ENCODE measurements at places on chromosomes 4 and X. TPM values are rescaled to one million over a fixed set of nuclear protein-coding genes. Genes with fewer than 3 reads are reported as not detected.

S100P gene
- total RNA-seq = 365 TPM

FABP2 gene
- total RNA-seq = not detected

ADH1B gene
- total RNA-seq = not detected

ARR3 gene
- total RNA-seq = not detected

TREX2 gene
- total RNA-seq = 2.0 TPM

STATH gene
- not detected for total RNA-seq

GNRHR gene
- not detected for total RNA-seq

GAGE12J gene
- not detected for total RNA-seq

TCEAL1 gene
- total RNA-seq = 16.4 TPM

SPOCK3 gene
- total RNA-seq = 0.51 TPM

ODAM gene
- 214 TPM for total RNA-seq

MSX1 gene
- total RNA-seq = 1.6 TPM

ABLIM2 gene
- total RNA-seq = 1.0 TPM

HTRA3 gene
- not detected for total RNA-seq

ELF4 gene
- total RNA-seq = 24.2 TPM

ENPP6 gene
- total RNA-seq = not detected

GRCh38 chr4:52997132-52997416 is 135.0 kb downstream of the RASL11B start:
- no peaks in the 10 kb centered on the region for H3K36me3 ChIP-seq
- no peak for DNase-seq
- H3K4me3 ChIP-seq = no peak overlapping the region
- no peaks in the 10 kb centered on the region for H3K4me1 ChIP-seq

- H3K27ac ChIP-seq = no peak overlapping the region
- H3K4me3 ChIP-seq = no peak overlapping the region
- H3K27me3 ChIP-seq = no peaks in the 10 kb centered on the region
- H3K4me1 ChIP-seq = no peaks in the 10 kb centered on the region
- no peak for DNase-seq
- no peaks in the 10 kb centered on the region for H3K36me3 ChIP-seq
Observed at GRCh38 chr4:38030023-38030422, 69.8 kb downstream of the PTTG2 start.

GRCh38 chr4:3464911-3465697 is 2.0 kb downstream of the DOK7 start:
- no peak for DNase-seq
- peaks cover 8% of the 10 kb centered on the region for H3K36me3 ChIP-seq
- peaks cover 3% of the 10 kb centered on the region for H3K4me1 ChIP-seq

- H3K27ac ChIP-seq = no peak overlapping the region
- no peak overlapping the region for H3K4me3 ChIP-seq
- no peaks in the 10 kb centered on the region for H3K4me1 ChIP-seq
- no peaks in the 10 kb centered on the region for H3K27me3 ChIP-seq
- DNase-seq = no peak
Observed at GRCh38 chrX:18949291-18949943, 34.5 kb downstream of the PHKA2 start.

- DNase-seq = peak; percentile 13
- H3K36me3 ChIP-seq = no peaks in the 10 kb centered on the region
- H3K4me1 ChIP-seq = no peaks in the 10 kb centered on the region
- no peak overlapping the region for H3K4me3 ChIP-seq
- no peak overlapping the region for H3K27ac ChIP-seq
Observed at GRCh38 chrX:151153086-151153485, 23.3 kb upstream of the GPR50 start.

DNA sequence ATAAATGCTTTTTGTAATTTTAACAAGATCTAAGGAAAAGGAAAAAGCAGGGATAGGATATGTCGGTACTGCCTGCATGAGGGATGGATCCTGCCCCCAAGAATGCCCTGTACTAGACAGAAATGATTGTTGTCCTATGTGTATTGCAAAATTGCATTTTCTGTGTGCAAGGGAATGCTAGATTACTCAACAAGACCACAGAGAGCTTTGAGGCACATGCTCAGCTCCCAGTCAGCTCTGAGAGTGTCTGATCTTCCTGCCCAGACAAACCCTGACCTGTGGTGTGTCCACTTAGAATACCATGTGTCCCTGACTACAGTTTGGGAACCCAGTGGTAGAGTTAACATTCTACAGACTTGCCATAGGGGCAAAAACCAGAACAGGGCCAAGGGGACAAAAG is 129.2 kb upstream of the PAK3 start:
- no peak for DNase-seq
- no peak overlapping the region for H3K4me3 ChIP-seq
- H3K4me1 ChIP-seq = no peaks in the 10 kb centered on the region

DNA sequence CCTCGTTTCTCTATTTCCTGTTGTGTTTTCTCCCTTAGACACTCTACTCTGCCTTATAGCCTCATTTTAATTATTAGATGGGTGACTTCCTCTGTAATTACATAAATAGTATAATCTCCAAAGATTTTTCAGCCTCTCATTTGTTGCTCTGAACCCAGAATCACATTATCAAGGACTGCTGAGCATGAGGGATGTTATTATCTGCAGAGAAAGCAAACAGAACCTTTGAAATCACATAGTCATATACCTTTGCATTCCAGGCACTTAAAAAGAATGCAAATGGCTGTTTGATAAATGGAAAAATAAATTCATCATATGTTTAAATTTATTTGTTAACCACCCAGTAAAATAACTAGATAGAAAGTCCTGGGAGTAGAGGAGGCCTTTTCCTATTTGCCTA is 305.1 kb upstream of the PPP1R2C start:
- H3K36me3 ChIP-seq = no peaks in the 10 kb centered on the region
- no peak for DNase-seq
- H3K27ac ChIP-seq = no peak overlapping the region
- H3K4me1 ChIP-seq = no peaks in the 10 kb centered on the region
- no peaks in the 10 kb centered on the region for H3K27me3 ChIP-seq
- H3K4me3 ChIP-seq = no peak overlapping the region

GRCh38 chr4:87497578-87497977 is 31.6 kb downstream of the SPARCL1 start:
- peaks cover 7% of the 10 kb centered on the region for H3K4me1 ChIP-seq
- no peak overlapping the region for H3K27ac ChIP-seq
- no peaks in the 10 kb centered on the region for H3K27me3 ChIP-seq
- no peak overlapping the region for H3K4me3 ChIP-seq

- H3K36me3 ChIP-seq = no peaks in the 10 kb centered on the region
- H3K27ac ChIP-seq = peak overlapping the region; percentile 55
- H3K4me1 ChIP-seq = peaks cover 66% of the 10 kb centered on the region
- no peaks in the 10 kb centered on the region for H3K27me3 ChIP-seq
- H3K4me3 ChIP-seq = peak overlapping the region; percentile 45
Observed at GRCh38 chr4:185718578-185719499, 93.2 kb downstream of the SORBS2 start.

- H3K27me3 ChIP-seq = no peaks in the 10 kb centered on the region
- no peaks in the 10 kb centered on the region for H3K4me1 ChIP-seq
- no peak overlapping the region for H3K4me3 ChIP-seq
- no peak for DNase-seq
- no peaks in the 10 kb centered on the region for H3K36me3 ChIP-seq
Observed at GRCh38 chr4:27027428-27027827, 166.8 kb downstream of the STIM2 start.

DNA sequence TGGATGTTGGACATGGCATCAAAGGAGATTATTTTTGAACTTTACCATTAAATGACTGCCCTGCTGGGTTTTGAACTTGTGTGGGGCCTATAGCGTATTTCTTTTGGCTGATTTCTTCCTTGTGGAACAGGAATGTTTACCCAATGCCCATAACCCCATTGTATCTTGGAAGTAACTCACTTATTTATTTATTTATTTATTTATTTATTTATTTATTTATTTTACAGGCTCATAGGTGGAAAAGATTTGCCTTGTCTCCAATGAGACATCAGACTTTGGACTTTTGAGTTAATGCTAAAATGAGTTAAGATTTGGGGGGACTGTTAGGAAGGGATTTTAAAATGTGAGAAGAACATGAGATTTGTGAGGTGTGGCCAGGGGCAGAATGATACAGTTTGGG is 273.1 kb downstream of the SLITRK2 start:
- H3K27me3 ChIP-seq = no peaks in the 10 kb centered on the region
- DNase-seq = no peak
- no peak overlapping the region for H3K27ac ChIP-seq

GRCh38 chr4:103305355-103305754 is 107.2 kb upstream of the CENPE start:
- no peak overlapping the region for H3K27ac ChIP-seq
- H3K4me3 ChIP-seq = no peak overlapping the region
- no peak for DNase-seq
- peaks cover 33% of the 10 kb centered on the region for H3K4me1 ChIP-seq

- H3K4me1 ChIP-seq = peaks cover 50% of the 10 kb centered on the region
- no peaks in the 10 kb centered on the region for H3K36me3 ChIP-seq
- DNase-seq = no peak
Observed at GRCh38 chr4:76570141-76570973, 135.3 kb downstream of the SHROOM3 start.

- H3K4me1 ChIP-seq = no peaks in the 10 kb centered on the region
- no peak overlapping the region for H3K4me3 ChIP-seq
- H3K27ac ChIP-seq = no peak overlapping the region
- H3K36me3 ChIP-seq = no peaks in the 10 kb centered on the region
- DNase-seq = no peak
Observed at GRCh38 chr4:53132132-53132891, 233.5 kb downstream of the SCFD2 start.

- H3K4me1 ChIP-seq = peaks cover 7% of the 10 kb centered on the region
- H3K27ac ChIP-seq = no peak overlapping the region
- H3K36me3 ChIP-seq = peaks cover 15% of the 10 kb centered on the region
- no peaks in the 10 kb centered on the region for H3K27me3 ChIP-seq
Observed at GRCh38 chr4:127631420-127631819, 1.3 kb upstream of the INTU start.

DNA sequence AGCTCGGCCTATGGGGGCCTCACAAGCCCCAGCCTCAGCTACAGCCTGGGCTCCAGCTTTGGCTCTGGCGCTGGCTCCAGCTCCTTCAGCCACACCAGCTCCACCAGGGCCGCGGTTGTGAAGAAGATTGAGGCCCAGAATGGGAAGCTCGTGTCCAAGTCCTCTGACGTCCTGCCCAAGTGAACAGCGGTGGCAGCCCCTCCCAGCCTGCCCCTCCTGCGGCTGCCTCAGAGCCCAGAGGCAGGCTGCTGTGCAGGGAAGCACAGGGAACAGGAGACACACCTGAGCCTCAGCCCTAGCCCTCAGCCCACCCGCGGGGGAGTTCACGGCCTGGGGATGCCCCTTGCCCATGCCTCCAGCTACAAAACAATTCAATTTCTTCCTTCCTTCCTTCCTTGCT is 75.7 kb upstream of the ZXDA start:
- no peaks in the 10 kb centered on the region for H3K4me1 ChIP-seq
- no peak overlapping the region for H3K27ac ChIP-seq
- no peaks in the 10 kb centered on the region for H3K36me3 ChIP-seq
- no peak for DNase-seq
- H3K4me3 ChIP-seq = no peak overlapping the region

DNA sequence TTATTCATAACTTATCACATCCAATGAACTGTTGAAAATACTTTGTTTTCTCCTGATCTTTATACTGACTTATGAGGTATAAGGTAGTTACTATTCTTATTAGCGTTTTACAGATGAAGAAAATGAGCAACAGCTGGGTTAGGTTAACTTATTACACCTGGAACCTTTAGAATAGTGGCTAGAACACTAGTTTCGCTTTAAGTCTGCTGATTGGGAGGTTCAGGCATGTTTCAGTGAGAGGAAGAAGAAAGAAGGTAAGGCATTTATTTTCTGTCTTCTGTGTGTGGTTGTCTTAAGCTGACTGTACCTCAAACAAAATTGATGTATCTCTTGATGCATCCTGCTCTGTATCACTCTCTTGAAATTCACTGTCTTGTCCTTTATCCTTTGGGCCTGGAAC is 302.5 kb downstream of the GRID2 start:
- no peak overlapping the region for H3K4me3 ChIP-seq
- H3K4me1 ChIP-seq = no peaks in the 10 kb centered on the region
- DNase-seq = no peak
- no peaks in the 10 kb centered on the region for H3K27me3 ChIP-seq

DNA sequence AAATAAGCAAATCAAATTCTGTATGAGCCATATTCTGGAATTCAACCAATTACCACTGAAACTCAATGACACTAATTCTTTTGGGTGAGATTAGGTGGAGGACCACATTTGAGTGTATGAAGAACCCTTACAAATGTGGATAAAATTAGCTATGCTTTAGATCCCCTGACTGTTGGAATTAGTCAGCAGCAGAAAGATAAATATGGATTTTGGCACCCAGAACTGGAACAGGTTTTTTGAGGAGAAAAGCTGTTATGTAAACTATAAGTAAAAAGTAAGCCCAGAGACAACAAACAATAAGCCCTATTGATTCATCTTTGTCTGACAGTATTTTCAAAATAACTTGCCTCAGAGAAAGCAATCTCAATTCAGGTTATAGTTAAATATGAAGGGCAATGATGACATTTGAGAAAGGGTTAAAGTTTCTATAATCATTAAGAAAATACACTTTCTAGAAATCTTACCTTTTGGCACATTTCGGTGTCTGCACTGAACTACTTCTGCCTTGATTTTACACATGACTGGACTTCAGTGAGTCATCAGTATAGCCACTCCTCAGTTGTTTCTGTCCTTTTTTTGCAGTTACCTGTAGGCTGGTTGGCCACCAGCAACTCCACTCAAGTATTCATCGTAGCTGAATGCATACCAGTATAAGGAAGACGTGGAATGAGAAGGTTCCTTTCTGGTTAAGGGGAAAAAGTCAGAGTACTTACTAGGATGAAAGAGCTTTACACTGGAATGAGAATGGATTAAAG is 80.0 kb downstream of the KCTD8 start:
- no peaks in the 10 kb centered on the region for H3K4me1 ChIP-seq
- DNase-seq = no peak
- H3K27me3 ChIP-seq = no peaks in the 10 kb centered on the region
- H3K27ac ChIP-seq = no peak overlapping the region
- H3K4me3 ChIP-seq = no peak overlapping the region

GRCh38 chrX:734362-734761 is 103.8 kb downstream of the SHOX start:
- no peaks in the 10 kb centered on the region for H3K27me3 ChIP-seq
- no peak overlapping the region for H3K27ac ChIP-seq
- H3K4me1 ChIP-seq = no peaks in the 10 kb centered on the region
- DNase-seq = no peak
- H3K36me3 ChIP-seq = no peaks in the 10 kb centered on the region
- H3K4me3 ChIP-seq = no peak overlapping the region
